ENCODE measurements at places on chromosomes 1 and 21.

DNA sequence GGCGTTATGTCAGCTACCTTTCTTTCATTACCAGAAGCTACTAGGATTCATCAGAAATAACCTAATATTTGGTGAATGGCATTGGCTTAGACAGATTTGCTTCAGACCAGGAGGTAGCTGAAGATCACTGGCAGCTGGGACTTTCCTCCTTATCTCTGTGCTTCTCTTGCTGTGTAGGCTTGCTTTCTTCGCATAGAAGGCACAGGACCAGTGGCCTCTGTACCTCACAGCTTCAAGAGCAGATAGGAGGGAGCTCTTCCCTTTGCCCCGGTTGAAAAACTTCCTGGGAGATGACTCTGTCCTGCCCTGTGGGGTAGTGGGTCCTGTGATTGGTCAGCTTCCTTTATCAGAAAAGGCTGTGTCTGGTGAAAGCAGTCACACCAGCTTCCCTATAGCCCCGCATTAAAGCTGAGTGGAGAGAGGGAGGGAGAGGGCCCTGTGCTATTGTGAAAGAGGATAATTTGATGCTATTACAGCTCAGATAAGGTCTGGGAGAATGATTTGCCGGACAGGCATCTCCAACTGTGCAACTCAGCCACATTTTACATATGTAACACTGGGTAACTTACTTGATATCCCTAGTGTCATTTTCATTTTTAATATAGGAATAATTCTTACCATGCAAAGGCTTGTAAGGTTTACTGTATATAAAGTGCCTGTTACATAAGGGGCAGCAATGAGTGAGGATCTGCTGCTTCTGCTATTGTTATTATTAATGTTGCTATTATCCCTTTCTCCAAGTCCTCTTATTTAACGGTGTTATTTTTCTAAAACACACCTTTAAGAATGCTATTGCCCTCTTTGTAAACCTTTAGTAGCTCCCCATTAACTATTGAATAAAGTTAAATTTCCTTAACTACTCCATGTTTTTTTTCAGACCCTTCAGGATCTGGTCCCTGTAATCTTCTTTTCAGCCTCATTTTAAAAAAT lies 31.6 kb downstream of the OSBPL9 start:
- DNase-seq = no peak

DNA sequence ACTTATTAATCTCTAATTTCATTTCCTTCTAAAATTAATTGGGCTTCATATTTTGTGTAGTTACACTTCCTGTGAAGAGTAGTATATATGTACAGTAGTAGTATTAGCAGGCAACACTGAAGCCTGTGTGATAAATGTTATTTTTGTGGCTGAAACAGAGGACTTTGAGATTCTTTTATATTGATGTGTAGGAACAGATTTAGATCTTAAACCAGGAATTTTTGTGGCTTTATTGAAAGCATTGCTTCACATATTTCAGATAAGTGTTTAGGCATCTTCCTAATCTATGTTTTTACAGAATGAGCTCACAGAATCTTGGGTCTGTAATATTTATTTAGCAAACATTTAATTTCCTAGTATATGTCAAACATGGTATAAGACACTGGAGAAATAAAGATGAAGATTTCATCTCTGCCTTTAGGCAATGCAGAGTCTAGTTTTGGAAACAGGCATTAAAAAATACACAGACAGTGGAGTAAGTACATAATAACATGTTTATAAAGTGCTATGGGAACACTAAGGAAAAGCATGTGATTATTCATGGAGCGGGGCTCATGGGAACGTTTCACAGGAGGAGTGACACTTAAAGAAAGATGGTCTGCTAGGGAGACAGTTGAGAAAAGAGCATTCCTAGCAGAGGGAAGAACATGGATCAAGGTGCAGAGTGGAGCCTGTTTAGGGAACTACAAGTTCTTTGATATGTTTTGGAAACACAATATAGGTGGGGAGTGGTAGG lies 52.7 kb downstream of the MIGA1 start:
- DNase-seq = no peak

GRCh38 chr1:232472485-232473041 lies 157.4 kb downstream of the SIPA1L2 start:
- DNase-seq = no peak

DNA sequence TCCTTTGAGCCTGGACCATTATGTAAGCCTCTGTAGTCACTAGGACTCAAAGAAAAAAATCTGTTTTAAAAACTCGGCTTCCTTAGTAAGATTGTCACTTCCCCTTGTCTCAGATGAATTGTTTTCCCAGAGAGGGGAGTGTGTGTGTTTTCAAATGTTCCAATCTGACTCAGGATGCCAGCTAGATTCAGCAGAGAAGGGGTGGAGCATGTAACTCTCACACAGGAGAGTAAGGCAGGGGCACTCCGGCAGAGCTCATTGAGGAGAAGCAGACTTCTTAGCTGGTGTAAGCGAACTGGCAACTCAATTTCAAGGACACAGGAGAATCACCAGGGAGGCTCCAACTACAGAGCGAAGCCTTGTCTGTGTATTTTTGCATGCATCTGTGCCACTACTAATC lies 623.2 kb downstream of the LMO4 start:
- no peak for DNase-seq

DNA sequence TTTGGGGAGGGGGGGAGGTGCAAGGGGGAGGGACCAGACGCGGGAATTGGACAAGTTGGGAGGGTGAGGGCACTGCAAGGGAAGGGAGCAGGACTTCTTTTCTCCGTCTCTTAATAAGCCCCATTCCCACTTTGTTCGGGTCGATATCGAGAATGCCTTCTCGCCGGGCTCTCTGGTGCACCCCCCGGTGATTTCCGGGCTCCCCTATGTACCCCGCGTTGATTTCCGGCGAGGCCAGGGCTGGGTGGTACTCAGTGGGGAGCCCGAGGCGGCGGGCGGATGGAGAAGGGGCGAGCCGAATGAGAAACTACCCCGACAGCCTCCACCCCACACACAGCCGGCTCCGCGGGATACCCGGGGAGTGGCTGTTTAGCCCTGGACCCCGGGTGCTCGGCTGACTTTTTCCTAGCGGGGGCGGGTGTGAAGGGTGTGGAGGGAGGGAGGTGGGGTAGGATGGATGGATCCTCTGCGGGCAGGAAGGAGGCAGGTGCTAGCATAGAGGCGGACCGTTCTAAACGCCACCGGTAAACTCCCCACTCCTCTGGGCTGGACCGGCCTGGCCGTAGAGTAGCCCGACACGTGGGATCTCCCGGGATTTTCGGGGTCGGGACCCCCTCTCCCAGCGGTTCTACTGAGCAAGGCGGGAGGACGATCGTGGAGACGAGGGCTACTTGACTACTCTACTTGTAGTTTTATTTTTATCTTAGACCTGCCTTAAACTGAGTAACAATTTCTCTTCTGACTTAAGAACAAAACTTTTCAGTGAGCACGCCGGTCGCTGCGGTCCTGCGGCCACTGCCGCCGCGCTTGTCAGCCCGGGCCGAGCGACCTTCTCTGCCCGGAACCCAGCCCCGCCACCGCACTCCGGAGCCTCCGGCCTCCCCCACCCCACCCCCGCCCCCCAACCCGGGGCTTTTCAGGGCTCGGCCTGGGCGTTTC lies 1.0 kb downstream of the RNF220 start:
- no peak for DNase-seq

DNA sequence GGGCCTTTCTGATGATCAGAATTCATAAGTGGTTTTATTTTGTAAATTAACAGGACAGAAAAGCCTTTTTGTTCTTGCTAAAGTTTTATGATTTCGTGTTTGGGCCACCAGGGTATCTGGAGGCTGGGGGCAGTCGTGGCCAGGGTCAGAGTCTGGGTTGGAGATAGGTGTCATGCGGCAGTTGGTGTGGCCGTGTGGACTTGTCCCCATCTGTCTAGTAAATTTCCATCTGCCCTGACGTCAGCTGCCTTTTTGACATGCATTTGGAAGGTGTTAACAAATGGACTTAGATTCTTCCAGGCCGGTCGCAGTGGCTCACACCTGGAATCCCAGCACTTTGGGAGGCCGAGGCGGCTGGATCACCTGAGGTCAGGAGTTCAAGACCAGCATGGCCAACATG lies 56.8 kb downstream of the SKI start:
- no peak for DNase-seq

DNA sequence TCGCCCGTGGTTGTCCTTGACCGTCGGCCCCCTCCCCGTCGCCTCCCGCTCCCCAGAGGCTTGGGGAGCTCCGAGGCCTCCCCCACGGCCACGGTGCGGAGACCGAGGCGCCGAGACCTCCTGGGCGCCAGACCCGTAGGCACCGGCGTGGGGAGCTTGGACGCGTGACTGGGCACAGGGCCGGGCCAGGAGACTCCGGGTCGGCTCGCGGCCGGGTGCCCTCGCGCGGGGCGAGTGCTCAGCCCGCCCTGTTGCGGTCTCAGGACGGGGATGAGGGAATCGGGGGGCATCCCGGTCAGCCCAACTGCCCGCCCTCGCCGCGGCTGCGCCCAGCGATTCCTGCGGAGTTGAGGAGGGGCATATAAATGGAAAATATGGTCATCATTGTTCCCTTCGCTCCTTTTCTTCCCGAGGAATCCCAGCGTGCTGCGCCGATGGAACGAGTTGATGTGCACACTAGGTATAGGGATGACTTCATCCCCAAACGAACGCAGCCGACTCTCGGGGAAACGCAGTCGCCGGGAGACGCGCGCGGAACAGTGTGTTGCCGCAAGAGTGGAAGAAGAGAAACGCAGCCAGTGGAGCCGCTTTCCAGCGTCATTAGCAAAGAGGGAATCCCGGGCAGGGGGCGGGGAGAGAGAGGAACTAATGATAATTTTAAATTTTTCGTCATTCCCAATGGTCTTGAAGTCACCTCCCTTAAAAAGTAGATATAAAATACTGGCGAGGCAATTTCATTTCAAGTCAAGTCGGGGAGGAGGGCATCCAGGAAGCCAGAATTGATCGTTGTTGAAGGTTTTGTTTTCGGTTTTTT lies 747 bp upstream of the ENAH start:
- DNase-seq = no peak

DNA sequence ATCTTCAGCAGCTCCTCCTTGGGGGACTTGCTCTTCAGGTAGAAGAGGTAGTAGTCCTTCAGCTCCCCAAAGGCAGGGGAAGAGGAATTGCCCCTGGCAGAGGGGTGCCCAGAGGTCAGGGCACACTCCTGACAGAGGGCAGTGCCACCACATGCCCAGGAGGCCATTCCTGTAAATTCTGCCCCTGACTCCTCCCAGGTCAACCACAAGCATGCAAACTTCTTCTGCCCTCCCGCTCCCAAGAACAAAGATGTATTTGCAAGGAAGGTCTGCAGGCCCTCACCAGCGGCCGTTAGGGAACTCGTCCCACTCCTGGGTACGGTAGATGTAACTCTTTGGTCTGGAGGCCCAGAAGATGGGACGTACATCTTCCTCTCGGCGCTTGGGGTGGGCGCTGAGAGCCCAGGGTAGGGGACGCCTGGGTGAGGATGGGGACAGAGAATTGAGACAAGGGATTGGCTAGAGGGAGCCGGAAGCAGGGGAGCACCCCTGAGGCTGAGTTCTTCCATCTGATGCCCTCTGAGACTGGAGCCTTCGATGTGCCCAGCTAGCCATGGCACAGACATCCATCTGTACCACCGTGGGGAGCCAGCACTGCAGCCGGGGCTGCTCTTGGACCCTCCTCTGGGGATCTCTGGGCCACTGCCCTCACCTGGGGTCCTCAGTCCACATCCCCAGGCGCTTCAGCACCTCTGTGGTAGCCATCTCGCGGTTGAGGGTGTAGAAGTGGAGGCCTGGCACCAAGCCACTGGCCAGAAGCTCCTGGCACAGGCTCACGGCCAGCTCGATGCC lies 11.1 kb downstream of the MTHFR start:
- DNase-seq = no peak

GRCh38 chr1:180444522-180444921 lies 57.9 kb downstream of the ACBD6 start:
- no peak for DNase-seq

DNA sequence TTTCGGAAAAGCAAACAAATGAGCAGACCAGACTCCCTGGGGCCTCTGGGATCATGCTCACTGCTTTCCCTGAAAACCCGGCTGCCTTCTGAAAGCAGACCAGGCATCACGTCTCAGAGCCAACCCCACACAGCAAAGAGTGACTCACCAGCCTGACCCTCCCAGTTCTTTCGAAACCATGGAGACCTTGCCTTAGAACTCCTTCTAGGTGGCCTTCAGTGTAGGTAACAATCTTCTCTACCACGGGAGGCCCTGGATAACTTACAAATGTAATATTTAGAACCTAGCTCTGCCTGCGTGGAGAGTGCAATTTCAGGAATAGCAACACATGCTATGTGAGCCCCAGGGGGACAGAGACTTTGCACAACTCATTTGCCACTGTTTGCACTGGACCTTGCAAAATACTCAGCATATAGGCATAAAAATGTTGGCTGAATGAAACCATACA lies 105.2 kb downstream of the SUSD4 start:
- DNase-seq = no peak

DNA sequence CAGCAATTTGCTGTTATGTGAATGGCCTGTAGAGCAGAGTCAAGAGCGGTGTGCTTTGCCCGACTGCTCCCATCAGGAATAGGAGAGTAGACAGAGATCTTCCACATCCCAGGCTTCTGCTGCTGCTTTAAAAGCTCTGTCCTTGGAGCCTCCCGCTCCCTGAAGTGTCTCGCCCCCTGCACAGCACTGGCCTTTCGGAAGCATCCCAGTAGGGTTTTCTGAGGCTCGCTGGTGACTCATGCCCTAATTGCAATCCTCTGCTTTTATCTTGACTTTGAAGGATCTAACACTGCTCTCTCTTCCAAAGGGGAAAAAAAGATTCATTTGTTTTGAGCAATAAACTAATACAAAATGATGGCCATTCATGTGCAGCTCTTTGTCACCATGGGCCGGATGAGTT lies 13.3 kb upstream of the CD101 start:
- no peak for DNase-seq

DNA sequence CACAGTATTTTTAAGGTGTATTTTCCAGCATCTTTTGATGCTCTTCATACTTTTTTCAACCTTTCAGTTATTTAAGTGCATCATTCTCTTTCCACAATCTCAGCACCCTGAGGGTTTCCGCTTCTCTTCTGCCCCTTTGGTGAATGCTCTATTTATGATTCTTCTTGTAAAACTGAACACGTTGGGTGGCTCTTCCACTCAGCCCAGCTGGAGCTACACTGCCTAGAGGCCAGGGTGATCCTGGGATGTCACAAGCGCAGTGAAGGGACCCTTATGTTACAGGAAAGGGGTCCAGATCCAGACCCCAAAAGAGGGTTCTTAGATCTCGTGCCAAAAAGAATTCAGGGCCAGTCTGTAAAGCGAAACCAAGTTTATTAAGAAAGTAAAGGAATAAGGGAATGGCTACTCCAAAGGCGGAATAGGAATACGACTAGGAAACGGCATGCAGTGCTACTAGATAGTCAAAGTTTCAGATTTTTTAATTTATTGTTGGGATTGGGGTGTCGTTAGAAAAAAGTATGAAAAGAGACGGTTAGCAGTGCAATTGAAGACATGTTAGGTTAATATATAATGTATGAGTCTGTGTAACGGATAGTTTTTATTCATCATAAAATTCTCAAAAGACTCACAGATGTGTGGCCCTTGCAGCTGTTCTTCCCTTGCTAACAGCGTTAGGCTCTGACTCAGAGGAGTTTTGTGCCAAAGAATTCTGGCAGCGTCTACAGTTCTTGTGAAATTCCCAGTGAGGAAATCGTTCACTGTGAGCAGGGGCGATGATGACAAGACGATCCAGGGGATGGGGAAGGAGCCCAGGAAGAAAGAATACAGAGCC lies 14.4 kb upstream of the ERVH48-1 start:
- no peak for DNase-seq
